LNCaP clone FGC (cell line): ENCODE measurements at places on chromosomes 3 and 15.
A peak's percentile ranks its signal among the peaks of the same experiment; 100 is the strongest.

- DNase-seq = no peak
Measured at GRCh38 chr15:36977659-36978058, 122.7 kb downstream of the MEIS2 start.

DNA sequence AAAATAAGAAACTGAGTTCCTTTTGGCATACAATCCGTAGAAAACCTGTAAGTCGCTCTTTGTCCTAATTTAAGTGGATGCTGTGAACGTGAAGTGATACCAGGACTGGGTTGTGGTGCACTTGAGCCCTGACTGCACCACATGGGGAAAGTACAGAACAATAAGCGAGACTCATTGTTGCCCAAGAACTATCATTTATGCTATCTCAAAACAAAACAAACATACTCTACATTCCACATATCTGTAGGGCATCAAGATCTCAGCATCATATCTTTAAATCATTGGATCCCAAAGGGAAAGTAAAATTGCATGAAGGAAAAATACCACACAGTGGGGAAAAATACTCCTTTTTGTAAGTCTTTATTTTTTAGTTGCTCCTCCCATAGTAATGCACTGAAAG, 580.3 kb downstream of the MECOM start:
- no peak for DNase-seq

DNA sequence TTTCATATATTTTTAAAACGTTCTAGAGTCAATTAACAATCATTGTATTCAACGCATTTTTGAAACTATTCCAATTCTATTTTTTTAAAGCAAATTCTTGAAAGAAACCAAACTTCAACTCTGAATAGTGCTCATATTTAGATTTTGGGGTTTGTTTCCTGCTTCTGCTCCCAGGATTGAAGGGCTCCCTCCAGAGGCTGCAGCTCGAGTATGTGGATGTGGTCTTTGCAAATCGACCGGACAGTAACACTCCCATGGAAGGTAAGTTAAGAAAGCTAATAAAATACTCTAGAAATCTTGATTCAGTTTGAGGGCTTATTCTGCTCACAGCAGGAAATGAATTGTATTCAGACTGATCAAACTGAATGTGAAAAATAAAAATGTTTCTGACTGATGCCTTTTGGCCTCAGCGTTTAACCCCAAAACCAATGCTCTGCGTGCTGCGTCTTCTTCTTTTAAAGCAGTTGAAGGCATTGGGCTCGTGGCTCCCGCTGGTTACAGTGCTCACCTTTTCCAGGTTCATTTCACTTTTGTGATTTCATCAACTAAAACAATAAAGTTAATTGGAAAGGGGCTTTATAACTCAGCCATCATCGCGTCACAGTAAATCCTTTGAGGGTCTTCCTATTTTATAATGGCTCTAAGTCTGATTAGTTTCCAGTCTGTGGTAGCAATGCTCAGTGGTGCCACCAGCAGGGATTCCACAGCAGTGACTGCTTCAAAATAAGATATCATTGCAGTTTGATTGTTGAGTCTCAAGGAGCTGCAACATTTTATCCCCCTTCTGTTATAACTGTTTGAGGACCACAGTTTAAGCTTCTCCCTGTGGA, 80.1 kb downstream of the SSR3 start:
- DNase-seq = no peak

GRCh38 chr3:136142592-136142991, 53.5 kb downstream of the MSL2 start:
- no peak for DNase-seq

DNA sequence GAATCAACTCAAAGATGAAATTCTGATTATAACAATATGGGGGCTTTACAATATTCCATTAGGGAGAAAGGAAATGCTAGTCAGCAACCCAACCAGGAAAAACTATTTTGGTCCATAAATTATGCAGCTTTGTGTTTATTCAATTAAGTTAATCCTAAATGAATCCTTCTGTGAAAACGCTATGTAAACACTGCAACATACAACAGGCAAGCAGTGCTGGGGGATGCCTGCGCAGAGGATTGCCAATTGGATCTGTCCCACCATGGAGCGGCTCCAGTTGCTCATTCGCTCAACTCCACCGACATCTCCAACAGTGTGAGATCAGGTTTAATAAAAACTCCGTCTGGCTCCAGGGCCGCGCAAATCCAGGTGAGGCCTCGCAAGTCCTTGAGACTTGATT, 290.5 kb upstream of the VEPH1 start:
- DNase-seq = no peak

DNA sequence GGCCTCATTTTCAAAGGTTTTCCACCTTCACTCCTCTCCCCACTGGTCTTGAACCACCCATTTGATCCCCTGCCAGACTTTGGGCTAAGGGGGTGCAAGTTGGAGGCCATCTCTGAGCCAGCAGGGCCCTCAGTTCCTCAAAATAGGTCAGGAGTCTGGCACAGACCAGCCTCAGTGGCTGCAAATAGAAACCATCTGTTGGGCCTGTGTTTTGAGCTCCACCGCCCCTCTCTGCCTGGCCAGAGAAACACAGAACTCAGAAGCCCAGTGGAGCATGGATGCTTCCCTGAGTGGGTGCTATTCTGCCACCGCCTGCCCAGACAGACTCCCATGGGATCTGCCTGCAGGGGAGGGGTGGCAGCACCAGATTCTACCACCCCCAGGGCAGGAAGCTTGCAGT, 56.3 kb downstream of the CORO2B start:
- no peak for DNase-seq

- DNase-seq = peak; percentile 28
Measured at GRCh38 chr15:101127506-101128076, 124.3 kb downstream of the CHSY1 start.

DNA sequence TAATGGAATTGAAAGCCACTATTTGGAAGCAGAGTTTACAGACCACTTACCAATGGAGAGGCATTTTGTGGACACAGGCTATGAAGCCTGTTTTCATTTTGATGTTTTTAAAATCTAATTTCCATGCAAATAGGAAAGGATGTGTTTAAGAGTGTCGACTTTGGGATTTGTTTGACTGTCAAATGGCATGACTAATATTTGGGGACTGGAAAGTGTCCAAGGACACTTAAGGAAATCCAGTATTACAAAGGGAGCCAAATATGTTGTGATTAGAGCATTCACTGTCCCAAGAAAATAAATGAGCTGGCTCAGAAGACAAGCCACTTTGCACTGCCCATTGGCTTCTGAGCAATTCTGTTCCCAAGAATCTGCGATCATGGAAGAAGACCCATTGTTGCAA, 34.0 kb upstream of the SLC6A11 start:
- peak; percentile 93 for DNase-seq

- DNase-seq = no peak
Measured at GRCh38 chr3:77186728-77187127, 146.8 kb downstream of the ROBO2 start.

DNA sequence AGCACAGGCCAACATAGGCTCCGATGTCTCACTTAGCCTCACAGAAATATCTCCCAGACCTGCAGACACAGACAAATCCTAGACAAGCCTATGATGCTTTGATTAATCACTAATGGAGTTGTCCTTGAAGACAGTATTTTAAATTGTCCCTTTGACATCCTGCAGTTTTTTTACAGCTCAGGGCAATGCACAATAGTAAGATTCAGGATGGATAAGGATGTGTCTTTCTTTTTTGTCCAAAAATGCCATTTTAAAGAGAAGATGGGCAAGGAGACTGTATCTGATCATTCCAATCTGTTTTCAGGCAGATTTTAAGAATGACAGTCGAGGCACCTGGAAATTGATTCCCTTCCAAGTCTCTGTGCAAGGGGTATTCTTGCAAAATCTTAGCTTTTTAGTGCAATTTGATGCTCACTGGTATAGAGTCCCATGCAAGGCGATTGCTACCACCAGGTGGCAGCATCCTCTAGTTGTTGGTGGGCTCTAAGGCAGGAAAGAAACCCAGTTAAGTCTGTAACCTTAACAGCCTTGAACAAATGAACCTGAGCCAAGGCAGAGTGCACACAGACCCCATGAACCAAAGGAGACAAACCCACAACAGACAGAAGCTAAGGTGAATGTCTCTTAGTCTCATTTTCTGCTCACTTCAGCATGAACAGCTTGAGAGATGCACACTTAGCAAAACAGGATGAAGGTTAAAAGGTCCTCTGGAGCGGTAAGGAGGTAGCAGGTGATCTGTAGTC, 51.2 kb upstream of the MINAR1 start:
- DNase-seq = peak; percentile 25

DNA sequence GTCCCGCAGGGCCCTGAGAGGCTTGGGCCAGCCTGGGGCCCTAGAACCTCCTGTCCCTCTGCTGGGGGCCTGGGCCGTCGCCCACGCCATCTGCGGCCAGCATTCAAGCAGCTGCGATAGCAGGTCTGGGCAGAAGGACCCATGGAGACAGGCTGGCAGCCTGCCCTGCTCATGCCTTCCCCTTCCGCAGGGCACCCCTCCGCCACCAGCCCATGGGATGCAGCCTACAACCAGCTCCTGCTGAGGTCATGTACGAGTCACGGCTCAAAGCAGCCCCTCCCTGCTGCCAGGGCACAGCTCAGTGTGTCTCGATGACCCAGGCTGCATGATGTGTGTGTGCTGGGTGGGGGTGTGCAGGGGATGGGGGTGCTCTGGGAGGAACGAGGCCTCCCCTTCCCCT, 27.8 kb downstream of the DUSP7 start:
- no peak for DNase-seq

DNA sequence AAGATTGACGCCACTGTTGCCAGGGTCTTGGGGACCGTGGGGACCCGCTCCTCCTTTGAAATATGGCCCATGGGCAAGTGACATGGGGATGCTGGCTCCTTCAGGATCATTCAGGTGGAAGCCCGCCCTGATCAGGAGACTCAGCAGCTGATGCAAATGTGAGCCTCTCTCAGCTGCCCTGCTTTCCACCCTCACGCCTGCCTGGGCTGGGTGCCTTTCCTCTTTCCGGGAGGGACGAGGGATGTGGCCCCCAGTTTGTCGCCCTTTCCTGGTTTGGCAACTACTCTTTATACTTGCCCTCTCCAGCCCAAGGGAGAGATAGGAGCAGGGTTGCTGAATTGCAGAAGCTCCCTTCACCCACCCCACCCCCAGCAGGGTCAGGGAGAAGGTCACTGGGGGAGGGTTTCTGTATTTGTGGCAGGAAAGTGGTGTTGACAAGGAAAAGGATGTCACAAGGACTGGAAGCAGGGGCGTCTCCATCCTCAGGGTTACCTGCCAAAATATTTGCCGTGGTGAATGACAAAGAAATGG, 21.8 kb downstream of the DNASE1L3 start:
- DNase-seq = no peak

GRCh38 chr15:31271224-31271635, 55.4 kb upstream of the KLF13 start:
- DNase-seq = no peak

DNA sequence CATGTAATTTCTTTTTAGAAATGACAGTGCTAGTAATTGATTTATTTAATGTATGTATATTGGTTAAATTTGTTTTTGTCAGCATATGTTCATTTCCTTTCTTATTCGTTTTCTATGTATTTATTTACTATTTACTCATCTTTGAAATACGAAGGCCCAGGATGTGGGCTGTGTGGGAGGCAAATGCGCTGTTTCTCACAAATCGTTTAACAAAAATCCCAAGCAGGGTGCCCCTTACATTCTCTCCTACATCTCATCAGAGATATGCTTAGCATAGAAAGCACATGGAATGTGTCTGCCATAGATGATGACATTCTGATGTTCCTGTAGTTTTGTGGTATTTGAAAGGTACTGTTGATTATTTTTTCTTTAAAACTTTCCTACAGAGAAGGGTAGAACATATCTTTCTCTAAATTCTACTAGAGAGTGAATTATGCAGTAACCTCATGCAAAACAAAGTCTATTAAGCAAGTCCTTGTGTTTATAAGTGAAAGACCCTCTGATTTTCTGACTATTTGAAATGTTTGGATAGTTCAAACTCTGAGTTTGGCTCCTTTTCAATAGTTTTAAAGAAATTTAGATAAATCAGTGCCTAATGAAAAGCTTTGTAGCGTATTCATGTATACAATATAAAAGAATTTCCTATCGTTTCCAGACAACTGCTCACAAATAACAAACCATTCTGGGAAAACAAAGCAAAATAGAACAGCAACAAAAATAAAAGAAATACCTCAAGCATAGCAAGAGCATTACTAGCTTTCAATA, 111.1 kb upstream of the VGLL3 start:
- DNase-seq = no peak

GRCh38 chr3:47431225-47431624, 44.5 kb downstream of the SCAP start:
- no peak for DNase-seq

DNA sequence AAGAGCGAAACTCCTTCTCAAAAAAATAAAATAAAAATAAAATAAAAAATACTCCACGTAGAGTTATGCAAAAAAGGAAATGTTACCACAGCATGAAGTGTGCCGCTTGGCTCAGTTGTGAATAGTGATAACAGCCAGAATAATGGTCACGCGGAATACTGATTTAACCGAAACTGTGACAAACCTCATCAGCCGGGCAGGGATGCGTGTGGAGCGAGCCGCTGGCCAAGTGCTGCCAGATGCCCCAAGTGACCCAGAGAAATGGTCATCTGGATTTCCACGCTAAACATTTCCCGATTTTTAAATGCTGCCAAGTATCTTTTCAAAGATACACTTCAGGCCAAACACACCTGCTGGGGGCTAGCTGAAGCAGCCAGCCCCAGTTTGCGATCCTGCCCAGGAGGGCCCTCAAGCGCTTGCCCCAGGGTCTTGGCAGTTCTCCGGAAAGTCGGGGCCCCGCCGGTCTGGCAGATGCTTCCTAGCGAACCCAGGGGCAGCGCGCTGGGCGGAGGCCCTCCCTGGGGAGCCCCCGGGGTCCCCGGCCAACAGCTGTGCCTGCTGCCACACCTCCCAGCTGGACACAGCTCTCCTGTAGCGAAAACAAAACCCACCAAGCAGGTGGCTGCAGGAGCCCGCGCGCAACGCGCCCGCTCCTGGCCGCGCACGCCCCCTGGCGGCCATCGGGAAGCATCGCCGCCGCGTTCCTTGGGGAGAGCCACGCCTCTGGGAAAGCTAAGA, 35.1 kb downstream of the CMTM6 start:
- DNase-seq = no peak
